ENCODE measurements at places on chromosomes 1 and 21.

- DNase-seq = no peak
These were observed 16.6 kb downstream of the SPATA17 start for GRCh38 chr1:217647791-217648190.

GRCh38 chr1:219159946-219160645 lies 13.6 kb upstream of the LYPLAL1 start:
- no peak for DNase-seq

DNA sequence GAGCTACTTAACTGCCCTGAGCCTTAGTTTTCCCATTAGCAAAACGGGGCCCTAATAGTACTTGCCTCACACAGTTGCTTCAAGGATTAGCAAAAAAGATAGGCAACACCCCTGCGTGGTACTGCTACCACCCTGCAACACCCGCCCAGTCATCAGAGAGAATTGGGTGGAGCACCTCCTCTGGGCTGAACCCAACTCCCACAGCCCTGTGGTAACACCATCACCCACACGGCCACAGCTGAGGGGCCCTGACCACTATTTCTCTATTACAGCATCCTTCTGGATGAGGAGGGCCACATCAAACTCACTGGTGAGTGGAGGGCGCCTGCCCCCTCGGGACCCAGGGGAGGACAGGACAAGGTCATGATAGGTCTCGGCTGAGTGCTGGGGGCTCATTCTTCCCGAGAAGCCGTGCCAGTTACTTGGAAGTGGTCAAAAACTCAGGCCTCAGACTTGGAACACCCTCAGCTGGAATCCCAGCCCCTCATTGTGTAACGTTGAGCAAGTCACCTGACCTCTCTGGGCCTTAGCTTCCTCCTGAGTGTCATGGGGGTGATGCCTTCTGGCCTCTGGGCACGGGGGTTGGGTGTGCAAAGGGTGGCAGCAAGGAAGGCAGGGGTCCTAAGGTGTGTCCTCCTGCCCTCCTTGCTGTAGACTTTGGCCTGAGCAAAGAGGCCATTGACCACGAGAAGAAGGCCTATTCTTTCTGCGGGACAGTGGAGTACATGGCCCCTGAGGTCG lies 24.6 kb downstream of the RPS6KA1 start:
- DNase-seq = peak; percentile 39

GRCh38 chr1:55203064-55203463 lies 12.1 kb downstream of the USP24 start:
- no peak for DNase-seq

- DNase-seq = peak; percentile 13
These were observed 3.9 kb downstream of the ACOT11 start for GRCh38 chr1:54551891-54552290.

DNA sequence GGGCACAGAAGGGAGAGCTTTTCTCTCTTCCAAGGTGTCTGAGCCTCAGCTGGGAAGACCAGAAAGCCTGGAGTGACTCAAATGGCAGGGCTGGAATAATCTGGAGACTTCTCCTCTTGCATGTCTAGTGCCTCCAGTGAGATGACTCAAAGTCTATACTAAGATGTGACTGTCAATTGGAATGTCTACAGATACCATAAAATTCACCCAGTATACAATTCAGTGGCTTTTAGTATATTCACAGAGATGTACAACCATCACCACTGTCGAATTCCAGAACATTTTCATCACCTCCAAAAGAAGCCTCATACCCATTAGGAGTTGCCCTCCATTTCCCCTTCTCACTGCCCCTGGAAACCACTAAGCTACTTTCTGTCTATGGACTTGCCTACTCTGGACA lies 47.9 kb upstream of the CNN3 start:
- no peak for DNase-seq

- peak; percentile 5 for DNase-seq
These were observed 54.5 kb downstream of the CD34 start for GRCh38 chr1:207856276-207857023.

- no peak for DNase-seq
These were observed 1.9 kb upstream of the COL8A2 start for GRCh38 chr1:36126797-36127500.

DNA sequence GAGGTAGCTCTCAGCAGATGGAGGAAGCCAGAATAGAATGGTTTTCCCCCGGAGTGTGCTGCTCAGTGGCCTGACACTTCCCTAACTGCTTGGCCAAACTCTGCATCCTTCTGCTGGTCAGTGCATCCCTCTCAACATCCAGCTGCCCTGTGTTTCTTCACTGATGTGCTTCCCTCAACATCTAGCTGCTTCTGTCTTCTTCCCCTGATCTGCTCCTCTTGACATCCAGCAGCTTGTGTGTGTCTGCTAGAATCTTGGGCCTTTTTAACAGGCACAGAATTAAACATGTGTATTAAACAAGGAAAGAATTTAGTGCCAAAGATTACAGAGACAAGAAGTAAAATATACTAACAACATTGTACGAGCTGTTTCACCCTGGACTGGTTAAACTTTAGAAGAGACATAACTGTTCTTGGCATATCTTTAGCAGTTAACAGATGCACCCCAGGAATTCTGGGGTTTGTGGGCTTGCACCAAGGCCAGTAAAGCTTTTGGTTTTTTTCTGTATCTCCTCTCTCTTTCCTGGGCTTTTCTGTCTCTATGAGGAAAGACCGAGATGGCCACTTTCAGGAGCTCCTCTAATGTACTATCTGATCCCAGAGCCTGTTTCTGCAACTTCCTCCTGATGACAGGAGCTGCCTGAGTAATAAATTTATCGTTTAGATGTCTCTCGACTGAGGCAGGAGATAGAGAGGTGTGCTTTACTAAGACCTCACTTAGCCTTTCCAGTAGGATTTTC lies 34.8 kb upstream of the HSD3B1 start:
- no peak for DNase-seq

- DNase-seq = no peak
These were observed 73.5 kb upstream of the WNT4 start for GRCh38 chr1:22216210-22216883.

DNA sequence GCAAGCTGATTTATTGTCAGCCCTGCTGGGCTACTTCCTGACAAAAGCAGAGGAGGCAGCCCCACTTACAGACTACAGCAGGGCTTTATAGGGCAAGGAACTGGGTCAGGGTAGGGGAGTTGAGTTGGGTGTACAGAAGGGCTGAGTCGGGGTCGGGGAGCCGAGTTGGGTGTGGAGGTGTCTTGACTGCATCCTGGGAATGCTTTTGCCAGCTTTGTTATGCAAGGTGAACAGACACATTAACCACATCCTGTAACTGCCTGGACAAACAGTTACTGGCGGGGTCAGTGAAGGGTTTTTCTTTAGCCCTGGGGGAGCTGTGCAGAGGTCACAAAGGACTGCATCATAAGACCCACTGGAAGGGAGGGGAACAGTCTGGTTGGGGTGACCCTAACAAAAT lies 39.1 kb upstream of the GBP5 start:
- peak; percentile 28 for DNase-seq

DNA sequence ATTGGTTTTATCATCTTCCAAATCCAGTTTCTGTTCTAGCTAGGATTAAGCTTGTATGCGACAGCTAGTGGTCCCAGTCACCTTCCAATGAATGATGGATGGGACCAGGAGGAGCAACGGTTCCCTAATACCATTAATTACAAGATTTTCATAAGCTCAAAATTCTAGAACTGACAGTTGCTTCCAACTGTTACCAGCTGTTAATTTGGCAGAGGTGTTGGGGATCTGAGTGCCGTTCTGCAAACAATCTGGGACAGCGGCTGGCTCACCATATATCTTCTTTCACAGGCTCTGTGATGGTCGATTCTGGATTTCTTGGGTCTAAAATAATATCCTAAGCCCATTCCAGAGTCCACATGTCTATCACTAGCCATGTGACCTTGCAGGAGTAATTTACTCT lies 34.5 kb upstream of the RALGPS2 start:
- DNase-seq = no peak

GRCh38 chr1:25011275-25011674 lies 81.2 kb upstream of the RUNX3 start:
- DNase-seq = no peak

- DNase-seq = no peak
These were observed 25.2 kb upstream of the ABCG1 start for GRCh38 chr21:42193721-42194120.

DNA sequence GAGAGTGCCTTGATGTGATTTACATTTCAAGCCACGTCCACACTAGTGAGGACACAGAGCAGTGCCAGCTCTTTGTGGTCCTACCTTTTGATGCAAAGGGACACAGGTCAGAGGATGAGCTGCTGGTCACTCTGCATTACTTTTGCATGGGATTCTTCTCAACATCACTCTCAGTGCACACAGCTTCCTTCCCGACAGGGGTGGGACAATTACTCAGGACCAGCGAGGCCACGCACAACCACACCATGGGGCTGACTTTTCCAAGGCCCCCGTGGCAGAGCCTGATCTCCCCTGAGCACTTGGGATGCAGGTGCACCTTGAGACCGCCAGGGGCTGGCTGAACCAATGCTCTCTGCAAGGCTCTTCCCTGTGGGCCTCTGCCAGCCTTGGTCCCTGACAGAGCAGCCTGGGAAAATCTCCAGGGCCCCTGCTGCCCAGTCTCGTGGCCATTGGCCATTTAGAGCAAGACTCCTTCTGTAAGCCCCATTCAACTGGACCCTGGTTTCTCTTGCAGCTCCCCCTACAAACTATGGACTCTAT lies 13.2 kb upstream of the PRAMEF12 start:
- DNase-seq = no peak

GRCh38 chr1:32361674-32362473 lies 411 bp downstream of the FAM229A start:
- DNase-seq = peak; percentile 50

DNA sequence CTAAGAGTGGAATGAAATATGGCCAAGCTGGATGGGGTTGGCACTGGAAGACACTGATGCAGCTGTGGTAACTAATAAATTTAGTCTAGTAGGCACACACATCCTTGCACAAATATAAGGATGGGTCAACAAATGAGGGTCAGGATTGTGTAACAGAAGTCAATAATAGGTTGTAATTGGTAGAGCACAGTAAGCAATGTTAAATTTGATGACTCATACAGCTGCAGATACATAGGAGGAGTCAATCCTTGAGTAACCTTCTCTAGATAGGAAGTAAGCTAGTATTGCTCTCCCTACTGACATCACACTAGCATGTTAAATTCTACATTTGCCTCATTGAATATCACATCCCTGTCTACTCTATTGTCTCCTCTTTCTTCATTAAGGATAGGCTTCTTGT lies 332.1 kb downstream of the PTPRC start:
- no peak for DNase-seq

- DNase-seq = no peak
These were observed 45.1 kb downstream of the ATP2B4 start for GRCh38 chr1:203671521-203672278.

DNA sequence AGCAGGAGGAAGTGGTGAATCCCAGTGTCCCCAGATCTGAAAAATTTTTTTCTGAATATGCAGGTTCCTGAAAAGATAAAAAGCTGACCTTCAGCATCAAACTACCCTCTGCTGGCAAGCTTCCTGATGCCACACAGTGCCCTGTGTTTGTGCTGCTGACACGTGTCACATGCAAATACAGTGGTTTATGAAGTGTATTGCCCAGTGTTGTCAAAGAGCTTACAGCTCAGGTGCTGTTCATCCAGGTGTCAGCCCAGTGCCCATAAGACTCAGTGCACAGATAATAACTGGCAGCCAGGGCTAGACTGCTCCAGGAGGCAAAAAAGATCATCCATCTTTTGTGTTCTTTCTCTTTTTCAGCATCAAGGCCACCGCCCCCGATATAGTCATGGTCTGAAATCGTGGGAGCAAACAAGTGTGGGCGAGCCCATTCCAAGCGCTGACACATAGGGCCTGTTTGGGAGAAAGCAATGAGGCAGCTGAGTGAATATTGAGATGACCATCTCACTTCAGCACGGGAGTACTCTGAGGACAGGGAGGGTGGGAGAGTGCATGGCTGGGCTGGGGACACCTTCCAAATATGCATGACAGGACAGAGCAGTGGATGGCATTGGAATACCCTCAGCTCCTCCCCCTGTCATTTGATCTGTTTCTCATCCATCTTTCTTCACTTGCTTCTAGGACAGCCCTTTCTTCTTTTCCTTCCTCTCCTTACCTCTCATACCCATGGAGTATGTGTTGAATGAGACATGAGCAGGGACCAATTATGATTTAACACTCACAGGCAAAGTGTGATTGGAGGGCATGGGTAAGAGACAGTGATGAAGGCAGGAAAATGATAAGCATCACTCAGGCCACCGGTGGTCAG lies 6.4 kb upstream of the KCNK1 start:
- no peak for DNase-seq

DNA sequence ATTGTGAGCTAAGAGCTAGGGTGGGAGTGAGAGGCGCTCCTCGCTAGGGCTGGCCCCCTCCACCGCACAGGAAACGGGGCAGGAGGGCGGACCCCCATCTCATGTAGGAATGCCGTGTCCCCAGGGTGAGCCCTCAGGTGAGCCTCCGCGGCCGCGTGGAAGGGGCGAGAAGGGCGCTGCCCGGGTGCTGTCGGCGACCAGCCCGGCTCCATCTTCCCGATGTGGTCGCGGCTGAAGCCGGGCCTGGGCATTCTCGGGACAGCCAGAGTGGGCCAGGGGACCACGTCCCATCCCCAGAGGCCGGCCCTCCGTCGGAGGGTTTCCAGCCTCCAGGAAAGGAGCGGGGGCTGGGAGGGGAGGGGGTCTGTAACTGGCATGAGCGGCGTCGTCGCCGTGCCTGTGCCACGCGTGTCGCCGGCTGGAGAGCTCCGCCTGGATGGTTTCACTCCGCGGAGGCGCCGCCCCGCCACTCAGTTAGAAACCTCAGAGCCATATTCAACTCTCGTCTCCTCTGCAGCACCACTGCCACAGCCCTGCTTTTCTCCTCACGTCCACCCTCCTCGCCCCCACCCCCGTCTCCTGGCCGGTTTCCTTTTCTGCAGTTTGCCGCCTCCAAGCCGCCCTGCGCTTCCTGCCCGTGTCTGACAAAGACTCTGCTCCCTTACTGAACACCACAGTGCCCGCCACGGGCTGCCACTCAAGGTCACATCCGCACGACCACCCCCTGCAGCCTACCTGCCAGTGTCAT lies at the start of gene TMEM269:
Gene TMEM269, plus strand, starts transcription at position 46 of the 748 bp plus-strand sequence. CDS start 4,903 bp downstream, outside the sequence.
- peak; percentile 59 for DNase-seq

DNA sequence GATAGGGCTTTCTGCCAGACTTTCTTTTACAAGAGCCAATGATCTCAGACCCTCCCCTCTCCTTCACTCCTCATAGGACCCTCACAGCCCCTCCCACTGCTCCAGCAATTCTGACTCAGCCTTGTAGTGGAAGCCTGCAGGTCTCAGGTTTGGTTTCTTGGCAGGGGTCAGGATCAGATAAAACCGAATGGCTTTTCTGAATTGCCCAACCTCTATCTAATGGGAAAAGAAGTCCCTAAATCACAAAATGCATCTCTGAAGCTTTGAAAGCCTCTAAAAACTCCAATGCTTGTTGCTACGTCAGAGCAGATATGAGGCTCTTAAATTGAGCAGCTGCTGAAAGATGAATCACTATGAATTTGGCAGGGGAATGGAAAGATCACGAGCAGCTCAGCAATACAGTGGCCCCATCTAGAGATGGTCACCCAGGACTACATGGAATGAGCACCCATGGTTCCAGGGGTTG lies 74.5 kb downstream of the NID1 start:
- no peak for DNase-seq

GRCh38 chr1:16205334-16205671 lies 7.1 kb downstream of the ARHGEF19 start:
- DNase-seq = no peak

GRCh38 chr1:25875856-25876692 lies 566 bp upstream of the PAQR7 start:
- DNase-seq = peak; percentile 63

Measured in stimulated activated CD8-positive, alpha-beta memory T cell treated with anti-CD3 and anti-CD28 coated beads, Interleukin-4, amount 100 ng/mL, for 48 hours (primary cell).